ENCODE measurements at places on chromosomes 4 and X. TPM values are rescaled to one million over a fixed set of nuclear protein-coding genes. Genes with fewer than 3 reads are reported as not detected.

The CXCL5 gene
- polyA plus RNA-seq, result 1.5 TPM

The SPANXC gene
- not detected for polyA plus RNA-seq

DNA sequence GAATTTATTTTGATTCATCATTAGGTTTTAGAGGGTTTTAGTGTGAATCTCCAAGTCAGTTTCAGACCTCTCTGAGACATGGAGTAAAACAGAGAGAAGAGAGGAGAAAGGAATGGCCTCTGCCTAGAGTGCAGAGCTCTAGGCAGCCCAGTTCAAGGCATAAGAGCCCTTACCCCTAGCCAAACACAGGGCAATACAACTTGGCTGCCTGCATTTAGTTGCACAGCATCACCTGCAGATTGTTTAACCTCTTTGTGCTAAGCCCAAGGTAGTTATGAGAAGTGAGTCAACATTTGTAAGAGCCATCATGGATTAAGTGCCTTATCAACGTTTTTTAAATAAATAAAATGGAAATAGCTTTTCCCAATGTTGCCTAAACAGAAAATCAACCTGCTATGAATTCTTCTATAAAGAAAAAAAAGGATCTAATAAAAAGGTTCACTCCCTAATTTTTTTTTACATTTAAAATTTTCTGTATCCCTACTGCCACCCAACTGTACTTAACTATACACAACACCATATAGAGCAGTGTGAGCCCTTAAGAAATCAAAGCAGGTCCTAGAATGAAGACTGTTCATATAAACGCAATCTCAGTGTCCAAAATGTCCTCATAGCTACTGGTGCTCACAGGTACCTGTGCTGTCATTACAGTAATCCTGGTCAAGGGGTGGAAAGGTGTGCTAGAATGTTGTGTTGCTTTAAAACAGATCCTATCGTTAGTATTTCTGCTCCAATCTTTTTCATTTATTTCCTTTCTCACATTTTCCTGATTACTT lies 36.0 kb downstream of the PF4 start:
- DNase-seq, result no peak

GRCh38 chr4:54157606-54158005 lies 57.6 kb downstream of the GSX2 start:
- no peak for DNase-seq
